Muscle of back (tissue), 13 donors: ENCODE measurements at places on chromosomes 2 and 18. TPM values are rescaled to one million over a fixed set of nuclear protein-coding genes. Genes with fewer than 3 reads are reported as not detected.

DNA sequence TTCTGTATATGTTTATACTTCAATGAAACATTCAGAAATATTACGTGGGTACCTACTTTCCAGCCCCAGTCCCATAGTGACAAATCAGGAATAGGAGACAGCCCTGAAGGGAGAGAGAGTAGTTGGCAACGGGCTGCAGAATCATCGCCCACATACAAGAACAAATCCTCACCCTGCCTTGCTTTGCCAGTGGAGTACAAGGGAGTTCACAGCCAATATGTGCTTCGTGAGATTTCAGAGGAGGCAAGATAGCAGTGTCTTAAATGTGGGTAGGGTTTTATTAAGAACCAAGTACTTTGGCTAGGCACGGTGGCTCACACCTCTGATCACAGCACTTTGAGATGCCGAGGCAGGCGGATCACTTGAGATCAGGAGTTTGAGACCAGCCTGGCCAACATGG lies 40.3 kb upstream of the PKDCC start:
- DNase-seq = no peak

GRCh38 chr2:140064243-140064642 lies 1284.1 kb upstream of the NXPH2 start:
- DNase-seq = no peak

Gene LYPD1
- polyA plus RNA-seq = 9.3 TPM

- no peak for DNase-seq
Observed at GRCh38 chr18:64202210-64202836, 53.4 kb upstream of the LINC00305 start.

GRCh38 chr2:98293030-98293429 lies 53.2 kb upstream of the CNGA3 start:
- DNase-seq = no peak

Gene GREB1L
- polyA plus RNA-seq = 6.8 TPM

GRCh38 chr2:108629417-108629816 lies 89.9 kb upstream of the RANBP2 start:
- no peak for DNase-seq

GRCh38 chr2:20125616-20126015 lies 74.2 kb upstream of the LAPTM4A start:
- no peak for DNase-seq

- no peak for DNase-seq
Observed at GRCh38 chr18:40357536-40357935, 1597.5 kb upstream of the PIK3C3 start.

DNA sequence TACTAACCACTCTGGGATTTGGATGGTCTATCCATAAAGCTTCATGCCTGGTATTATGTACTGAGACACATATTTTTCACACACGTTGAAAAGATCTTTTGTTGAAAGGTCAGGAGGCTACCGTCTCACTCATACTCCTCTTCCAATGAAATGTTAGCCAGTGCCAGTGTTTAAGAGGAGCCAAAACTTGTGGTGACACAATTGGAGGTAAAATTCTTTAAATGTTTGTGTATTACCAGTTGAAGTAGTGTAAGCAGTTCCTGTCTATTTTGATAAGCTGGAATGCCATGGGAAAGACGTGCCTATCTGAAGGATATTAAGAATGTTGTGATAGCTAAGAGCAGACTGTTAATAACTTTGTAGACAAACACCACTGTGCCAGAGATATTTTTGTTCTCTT lies 32.1 kb downstream of the MARCHF7 start:
- no peak for DNase-seq
